Activated CD4-positive, alpha-beta memory T cell treated with anti-CD3 and anti-CD28 coated beads, Interleukin-2, amount 10 ng/mL, durations not matched to agents 7 days and 5 days (primary cell): ENCODE measurements at places on chromosomes 16 and 17.

GRCh38 chr16:27238016-27238587, 30.5 kb downstream of the NSMCE1 start:
- no peak for DNase-seq

GRCh38 chr17:5164436-5164835, 27.2 kb downstream of the ZNF594 start:
- DNase-seq = no peak

DNA sequence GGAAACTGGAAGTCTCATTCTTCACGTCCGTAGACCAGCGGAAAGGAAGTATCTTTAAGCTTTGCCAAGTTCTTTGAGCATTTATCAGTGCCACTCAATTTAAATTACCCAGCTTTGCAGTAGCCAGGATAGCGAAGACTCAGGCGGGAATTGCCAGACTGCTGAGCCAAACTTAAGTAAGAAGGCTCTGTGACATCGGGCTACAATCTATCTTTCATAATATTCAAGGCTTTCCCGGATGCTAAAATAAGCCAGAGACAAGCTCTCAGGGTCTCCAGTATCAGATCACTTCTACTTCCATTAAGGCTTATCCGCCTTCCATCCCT, 436 bp upstream of the BRIP1 start:
- no peak for DNase-seq

DNA sequence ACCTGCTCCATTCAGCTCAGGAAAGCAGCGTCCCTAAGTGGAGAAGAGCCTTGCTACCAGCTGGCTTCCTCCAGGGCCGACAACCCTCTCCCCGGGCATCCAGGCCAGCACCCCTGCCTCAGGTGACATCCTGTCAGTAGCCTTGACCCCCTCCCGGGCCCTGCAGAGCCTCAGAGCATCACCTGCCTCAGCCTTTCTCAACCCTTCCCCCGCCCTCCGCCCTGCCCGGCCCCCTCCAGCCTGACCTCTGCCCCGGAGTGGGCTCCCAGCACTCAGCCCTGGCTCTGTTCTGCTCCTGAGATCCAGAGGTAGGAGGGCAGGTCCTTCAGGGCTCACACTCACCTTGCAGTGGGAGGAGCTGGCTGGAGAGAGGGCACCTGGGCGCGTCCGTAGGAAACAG, 73.8 kb upstream of the METRNL start:
- DNase-seq = no peak

DNA sequence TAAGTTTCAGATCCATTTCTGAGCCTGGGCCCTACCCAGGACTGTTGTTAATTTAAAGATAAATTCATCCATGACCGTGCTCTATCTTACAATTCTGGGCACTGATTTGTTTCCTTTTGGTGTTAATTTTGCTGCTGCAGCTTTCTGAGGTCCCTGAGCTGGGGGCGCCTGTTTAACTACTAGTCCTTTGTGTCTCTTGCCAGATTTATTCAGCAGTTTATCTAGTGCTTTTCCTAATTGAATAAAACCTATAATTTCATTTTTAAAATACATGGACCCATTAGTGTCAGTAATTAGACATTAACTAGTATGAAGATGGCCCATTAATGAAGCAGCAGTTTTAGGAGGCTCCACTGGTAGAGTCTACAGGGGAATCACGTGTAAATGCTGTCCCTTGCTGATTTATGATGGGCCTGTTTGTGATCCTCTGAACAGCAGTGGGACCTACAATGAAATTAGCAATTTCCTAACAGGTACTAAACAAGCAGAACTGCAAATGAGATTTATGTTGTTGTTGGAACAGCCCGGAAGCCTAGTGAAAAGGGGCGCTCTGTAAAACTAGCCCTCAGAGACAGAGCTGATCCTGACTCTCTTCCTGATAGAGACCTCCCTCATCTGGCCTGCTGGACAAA, 54.7 kb downstream of the HS3ST2 start:
- no peak for DNase-seq

GRCh38 chr16:84485255-84486010, 19.0 kb downstream of the MEAK7 start:
- DNase-seq = no peak
